Activated CD4-positive, alpha-beta T cell treated with anti-CD3 and anti-CD28 coated beads, Interleukin-2, amount 10 ng/mL, durations not matched to agents 7 days and 5 days (primary cell): ENCODE measurements at places on chromosomes 5 and 9. TPM values are rescaled to one million over a fixed set of nuclear protein-coding genes. Genes with fewer than 3 reads are reported as not detected.
A peak's percentile ranks its signal among the peaks of the same experiment; 100 is the strongest.

KCNV2 gene
- not detected for total RNA-seq

PCDHB16 gene
- not detected for total RNA-seq

SPATA31A3 gene
- total RNA-seq, result not detected

ARHGAP26 gene
- 21.5 TPM for total RNA-seq

MXD3 gene
- total RNA-seq, result 107 TPM

PCDHGA12 gene
- total RNA-seq, result not detected

PCDHB13 gene
- total RNA-seq, result not detected

FAM169A gene
- 3.1 TPM for total RNA-seq

JAKMIP2 gene
- 5.3 TPM for total RNA-seq

DNA sequence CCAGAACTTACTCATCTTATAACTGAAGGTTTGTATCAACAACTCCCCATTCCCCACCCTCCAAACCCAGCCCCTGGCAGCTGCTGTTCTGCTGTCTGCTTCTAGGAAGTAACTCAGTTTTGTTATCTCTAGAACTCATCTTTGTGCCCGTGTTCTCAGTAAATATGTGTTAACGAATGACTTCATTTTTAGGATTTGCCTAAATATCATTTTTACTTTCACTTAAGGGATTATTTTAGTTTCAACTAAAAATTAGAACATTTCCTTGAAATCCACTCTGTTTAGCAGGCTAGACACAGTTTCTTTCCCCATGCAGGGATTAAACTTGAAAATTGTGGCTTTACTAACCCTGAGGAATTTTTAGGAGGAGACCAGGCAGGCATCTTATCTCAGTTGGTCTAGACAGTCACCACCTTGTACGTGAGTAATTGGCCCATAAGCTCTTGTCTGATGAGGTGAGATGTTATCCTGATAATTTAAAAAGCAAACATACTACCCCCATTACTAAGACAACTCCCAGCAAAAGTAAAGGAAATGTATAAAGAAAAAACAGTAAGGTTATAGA is 68.2 kb upstream of the TNFAIP8 start:
- H3K27me3 ChIP-seq, result no peaks in the 10 kb centered on the region
- H3K4me3 ChIP-seq, result peak overlapping the region; percentile 73
- H3K36me3 ChIP-seq, result peaks cover 66% of the 10 kb centered on the region
- H3K27ac ChIP-seq, result peak overlapping the region; percentile 93

DNA sequence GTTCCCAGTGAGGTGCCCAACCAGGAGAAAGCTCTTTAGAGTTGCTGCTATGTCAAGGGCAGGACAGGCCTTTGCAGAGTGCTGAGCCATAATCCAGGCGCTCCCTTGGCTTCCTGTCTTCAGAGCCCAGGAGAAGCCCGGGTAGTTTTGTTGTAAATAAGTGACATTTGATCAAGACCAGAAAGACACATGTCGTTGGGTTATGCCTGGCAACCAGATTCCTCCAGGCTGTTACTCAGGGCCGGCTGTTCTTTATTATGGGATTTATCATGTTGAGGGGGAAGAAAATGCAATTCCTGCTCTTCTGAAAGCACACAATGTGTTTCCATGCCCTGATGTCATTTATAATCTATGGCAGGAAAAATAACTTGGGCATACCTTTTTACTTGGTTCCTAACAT is 39.3 kb upstream of the SEMA4D start:
- H3K4me1 ChIP-seq, result peaks cover 85% of the 10 kb centered on the region
- H3K4me3 ChIP-seq, result no peak overlapping the region
- H3K27me3 ChIP-seq, result no peaks in the 10 kb centered on the region
- peak overlapping the region; percentile 93 for H3K27ac ChIP-seq

- DNase-seq, result no peak
- H3K27me3 ChIP-seq, result no peaks in the 10 kb centered on the region
- no peaks in the 10 kb centered on the region for H3K4me1 ChIP-seq
- no peak overlapping the region for H3K27ac ChIP-seq
- no peaks in the 10 kb centered on the region for H3K36me3 ChIP-seq
Measured at GRCh38 chr9:76266649-76267283, 127.5 kb downstream of the RFK start.

DNA sequence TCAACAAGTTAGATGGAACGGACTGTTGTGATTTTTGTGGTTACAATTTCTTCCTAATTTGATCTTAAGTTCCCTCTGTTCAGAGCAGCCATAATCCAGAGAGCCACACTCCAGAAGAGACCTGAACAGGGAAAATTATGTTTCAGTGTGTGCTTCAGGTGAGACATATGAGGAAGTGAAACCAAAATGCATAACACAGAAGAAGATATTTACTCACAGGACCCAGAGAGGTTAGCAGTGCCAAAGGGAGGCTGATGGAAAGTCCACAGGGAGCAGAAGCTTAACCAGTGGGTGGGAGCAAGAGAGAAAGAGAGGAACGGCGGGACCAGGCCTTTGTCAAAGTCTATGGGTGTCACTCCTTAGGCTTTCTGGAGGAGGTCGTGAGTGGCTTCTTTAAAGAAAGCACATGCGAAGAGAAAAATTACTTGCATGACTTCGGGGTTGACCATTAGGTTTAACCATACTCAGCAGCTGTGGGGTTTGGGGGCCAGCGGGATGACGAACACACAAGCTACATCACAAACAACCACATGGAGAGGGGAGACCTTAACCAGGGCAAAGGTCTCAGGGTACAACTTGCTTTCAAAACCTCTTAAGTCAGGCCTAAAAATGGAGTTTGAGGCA is 141.4 kb downstream of the MED10 start:
- H3K36me3 ChIP-seq, result no peaks in the 10 kb centered on the region
- no peaks in the 10 kb centered on the region for H3K4me1 ChIP-seq
- no peak for DNase-seq
- H3K27ac ChIP-seq, result no peak overlapping the region

GRCh38 chr9:5629312-5630080 is 589 bp downstream of the RIC1 start:
- H3K4me3 ChIP-seq, result peak overlapping the region; percentile 99
- no peaks in the 10 kb centered on the region for H3K27me3 ChIP-seq
- DNase-seq, result peak; percentile 49
- peaks cover 56% of the 10 kb centered on the region for H3K4me1 ChIP-seq

DNA sequence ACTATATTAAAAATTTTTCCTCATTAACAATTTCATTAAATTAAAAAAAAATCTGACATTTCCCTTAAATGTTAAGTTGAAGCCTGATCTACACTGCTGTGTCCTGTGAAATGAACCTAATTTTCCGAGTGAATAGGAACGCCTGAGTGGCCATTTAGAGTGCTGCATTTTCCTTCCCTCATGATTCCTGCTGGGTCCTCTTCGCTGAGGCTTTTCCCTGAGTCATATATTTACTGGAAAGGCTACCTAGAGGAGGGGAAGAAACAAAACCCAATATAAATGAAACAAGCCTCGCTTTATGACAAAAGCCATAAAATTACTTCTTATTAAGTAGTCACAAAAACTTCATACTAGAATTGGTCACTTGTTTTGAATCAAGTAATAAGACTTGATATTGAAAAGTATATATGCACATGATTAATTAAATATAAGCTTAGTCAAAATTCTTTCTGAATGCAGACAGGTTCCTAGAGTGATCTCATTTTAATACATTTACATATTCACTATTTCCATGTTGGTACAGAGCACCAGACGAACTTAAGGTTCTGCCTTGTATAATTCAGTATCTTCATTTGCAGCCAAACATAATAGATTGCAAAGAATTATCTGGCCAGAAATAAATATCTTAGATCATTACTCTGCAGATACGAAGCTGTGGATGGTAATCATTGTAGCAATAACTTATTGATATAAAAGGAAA is 6.3 kb upstream of the ISCA1 start:
- no peak overlapping the region for H3K4me3 ChIP-seq
- H3K4me1 ChIP-seq, result peaks cover 4% of the 10 kb centered on the region
- DNase-seq, result no peak
- no peaks in the 10 kb centered on the region for H3K27me3 ChIP-seq

- H3K4me1 ChIP-seq, result no peaks in the 10 kb centered on the region
- no peaks in the 10 kb centered on the region for H3K27me3 ChIP-seq
- H3K36me3 ChIP-seq, result no peaks in the 10 kb centered on the region
- no peak overlapping the region for H3K4me3 ChIP-seq
Measured at GRCh38 chr9:104808035-104808614, 44.2 kb downstream of the NIPSNAP3B start.

DNA sequence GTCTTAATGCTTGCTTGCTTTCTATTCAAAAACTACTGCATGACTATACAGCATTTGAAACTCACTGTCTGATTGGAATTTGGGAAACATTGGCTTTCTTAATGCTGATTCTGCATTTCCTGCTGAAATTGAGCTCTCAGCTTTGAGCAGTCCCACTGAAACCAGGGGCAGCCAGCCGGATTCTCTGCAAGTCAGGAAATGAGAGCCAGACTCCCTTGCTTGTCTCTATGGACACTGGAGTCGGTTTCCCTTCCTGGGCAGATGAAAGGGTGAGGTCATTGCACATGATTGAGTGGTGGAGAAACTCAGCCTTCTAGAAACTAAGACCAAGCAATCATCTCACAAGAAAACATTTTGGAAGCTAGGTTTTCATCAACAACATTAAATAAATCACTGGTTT is 119.7 kb upstream of the SPATA31C2 start:
- peaks cover 4% of the 10 kb centered on the region for H3K4me1 ChIP-seq
- no peak overlapping the region for H3K4me3 ChIP-seq
- peaks cover 4% of the 10 kb centered on the region for H3K27me3 ChIP-seq

- no peak for DNase-seq
- H3K4me1 ChIP-seq, result no peaks in the 10 kb centered on the region
- H3K4me3 ChIP-seq, result no peak overlapping the region
- no peaks in the 10 kb centered on the region for H3K27me3 ChIP-seq
Measured at GRCh38 chr5:8053270-8053669, 184.3 kb downstream of the MTRR start.

- H3K36me3 ChIP-seq, result no peaks in the 10 kb centered on the region
- H3K27ac ChIP-seq, result no peak overlapping the region
- no peaks in the 10 kb centered on the region for H3K4me1 ChIP-seq
- no peak overlapping the region for H3K4me3 ChIP-seq
- peaks cover 18% of the 10 kb centered on the region for H3K27me3 ChIP-seq
Measured at GRCh38 chr9:13278368-13279246, 885 bp downstream of the MPDZ start.

DNA sequence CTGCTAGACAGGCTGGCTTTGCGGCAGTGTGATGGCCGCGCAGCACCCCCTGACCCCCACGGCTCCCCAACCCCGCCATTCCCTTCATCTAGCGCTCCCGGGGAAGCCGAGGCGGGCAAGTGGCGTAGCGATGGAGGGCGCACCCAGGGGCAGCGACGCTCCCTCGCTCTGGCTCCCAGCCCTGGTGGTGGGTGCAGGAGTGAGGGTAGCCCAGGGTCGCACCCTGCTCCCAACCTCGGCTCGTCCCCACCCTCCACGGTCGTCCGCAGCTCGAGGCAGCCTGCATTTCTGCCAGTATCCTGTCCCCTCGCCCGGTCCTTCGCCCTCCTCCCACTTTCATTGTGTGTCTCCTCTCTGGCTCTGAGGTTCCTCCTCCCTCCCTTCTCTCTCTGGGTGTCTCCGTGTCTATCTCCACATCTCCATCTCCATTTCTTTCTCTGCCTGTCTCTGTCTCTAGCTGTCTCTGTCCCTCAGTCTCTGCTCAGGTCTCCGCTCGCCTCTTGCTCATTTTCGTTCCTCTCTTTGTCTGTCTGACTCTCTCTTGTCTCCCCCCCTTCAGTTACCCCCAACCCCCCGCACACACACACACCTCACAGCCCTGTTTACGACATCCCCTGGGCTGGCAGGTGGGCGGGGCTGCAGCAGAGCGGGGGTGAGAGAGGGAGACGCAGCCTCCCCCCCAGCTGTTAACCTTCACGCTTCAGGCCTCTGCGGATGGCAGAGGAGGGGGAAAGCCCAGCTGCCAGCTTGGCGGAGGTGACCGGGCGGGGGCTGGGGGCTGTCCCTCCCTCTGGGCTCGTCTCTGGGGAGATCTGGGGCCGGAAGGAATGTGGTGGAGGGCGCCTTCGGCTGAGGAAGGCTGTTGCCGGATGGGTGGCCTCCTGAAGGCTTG is 48.7 kb upstream of the PSD2 start:
- H3K36me3 ChIP-seq, result peaks cover 2% of the 10 kb centered on the region
- H3K4me1 ChIP-seq, result peaks cover 19% of the 10 kb centered on the region
- no peak overlapping the region for H3K27ac ChIP-seq
- peaks cover 52% of the 10 kb centered on the region for H3K27me3 ChIP-seq

DNA sequence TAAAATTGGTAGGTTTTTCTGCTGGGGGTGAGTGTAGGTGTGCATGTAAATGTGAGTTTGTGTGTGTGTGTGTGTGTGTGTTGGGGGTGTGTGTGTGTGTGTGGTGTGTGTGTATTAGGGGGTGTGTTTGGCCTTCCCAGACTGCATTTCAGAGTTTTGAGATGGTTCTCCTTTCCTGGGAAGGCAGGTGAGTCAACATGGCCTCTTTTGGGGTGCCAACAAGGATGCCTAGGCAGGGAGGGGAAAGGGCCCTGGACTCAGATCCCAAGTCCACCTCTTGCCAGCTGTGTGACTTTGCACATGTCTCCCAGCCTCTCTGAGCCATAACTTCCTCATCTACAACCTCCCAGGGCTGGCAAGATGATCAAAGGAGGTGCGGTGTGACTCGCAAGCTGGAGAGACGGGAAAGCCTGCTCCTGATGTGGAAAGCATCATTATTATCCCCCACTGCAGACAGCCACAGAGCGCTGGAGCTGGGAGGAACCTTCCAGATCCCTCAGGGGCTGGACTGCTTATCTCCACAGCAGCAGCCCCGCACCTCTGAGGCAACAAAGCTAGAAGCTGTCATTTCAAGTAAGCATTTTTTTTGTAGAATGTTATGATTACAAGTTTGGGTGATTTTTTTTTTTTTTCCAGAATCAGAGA is 63.5 kb upstream of the TBC1D2 start:
- no peak overlapping the region for H3K4me3 ChIP-seq
- no peak for DNase-seq
- H3K27ac ChIP-seq, result no peak overlapping the region

GRCh38 chr5:55902696-55903095 is 51.5 kb downstream of the IL31RA start:
- H3K4me1 ChIP-seq, result peaks cover 28% of the 10 kb centered on the region
- H3K27ac ChIP-seq, result no peak overlapping the region
- no peak overlapping the region for H3K4me3 ChIP-seq
- no peak for DNase-seq
- H3K36me3 ChIP-seq, result no peaks in the 10 kb centered on the region
- peaks cover 10% of the 10 kb centered on the region for H3K27me3 ChIP-seq

DNA sequence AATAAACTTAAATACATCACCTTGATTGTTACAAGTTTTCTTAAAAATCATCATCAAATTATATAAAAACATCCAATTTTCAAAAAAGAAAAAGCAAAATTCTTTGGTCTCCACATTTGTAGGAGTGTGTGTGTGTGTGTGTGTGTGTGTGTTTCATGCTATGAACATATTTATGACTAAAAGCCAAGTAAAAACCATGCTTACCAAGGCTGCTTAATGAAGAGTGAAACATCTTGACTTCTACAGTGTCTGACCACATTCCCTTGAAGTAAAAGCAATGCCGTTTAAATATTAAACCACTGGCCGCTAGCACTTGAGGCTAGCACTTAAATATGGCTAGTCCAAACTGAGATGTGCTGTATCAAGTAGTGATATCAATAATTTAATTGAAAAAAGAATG is 549.1 kb upstream of the CCNG1 start:
- H3K27ac ChIP-seq, result no peak overlapping the region
- DNase-seq, result no peak
- H3K4me1 ChIP-seq, result no peaks in the 10 kb centered on the region
- H3K27me3 ChIP-seq, result no peaks in the 10 kb centered on the region
- no peaks in the 10 kb centered on the region for H3K36me3 ChIP-seq
